ENCODE measurements at places on chromosomes 2 and 18.

DNA sequence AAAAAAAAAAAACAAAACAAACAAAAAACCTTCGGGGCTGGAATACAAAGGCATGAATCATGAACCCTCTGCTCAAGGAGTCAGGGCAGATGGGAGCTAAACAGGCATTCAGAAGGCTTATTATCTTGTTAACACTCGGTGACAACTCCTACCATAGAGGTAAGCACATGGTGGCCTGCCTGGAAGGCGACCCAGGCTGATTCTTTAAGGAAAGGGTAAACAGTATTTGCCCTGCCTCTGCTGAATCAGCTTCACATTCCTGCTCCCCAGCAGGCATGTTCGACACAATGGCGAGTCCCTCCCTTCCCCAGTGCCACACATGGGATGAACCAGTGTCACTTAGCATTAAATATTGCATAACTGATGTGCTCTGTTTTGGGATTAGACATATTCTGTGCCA is 191.9 kb downstream of the ARL4C start:
- DNase-seq, result no peak

- DNase-seq, result no peak
These were observed 72.2 kb downstream of the XRCC5 start for GRCh38 chr2:216181351-216181750.

DNA sequence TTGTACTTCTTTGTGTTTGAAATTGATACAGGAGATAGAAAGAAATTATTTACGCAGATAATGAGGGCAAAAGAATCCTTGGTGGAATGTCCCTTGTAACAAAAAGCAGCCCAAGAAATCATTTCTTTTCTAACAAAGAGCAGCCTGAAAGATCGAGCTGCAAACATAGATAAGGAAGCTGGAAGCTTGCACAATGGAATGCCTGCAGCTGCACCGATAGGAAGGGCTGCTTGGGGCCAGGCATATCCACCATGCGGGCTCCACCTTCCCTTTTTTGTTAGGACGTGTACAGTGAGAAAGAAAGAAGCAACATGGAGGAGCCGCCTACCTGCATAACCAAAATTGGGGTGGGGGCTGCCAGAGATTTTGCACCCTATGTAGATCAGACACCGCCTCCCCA is 568.7 kb downstream of the METTL4 start:
- no peak for DNase-seq

- DNase-seq, result no peak
These were observed 86.9 kb upstream of the RBBP8 start for GRCh38 chr18:22846088-22846683.

DNA sequence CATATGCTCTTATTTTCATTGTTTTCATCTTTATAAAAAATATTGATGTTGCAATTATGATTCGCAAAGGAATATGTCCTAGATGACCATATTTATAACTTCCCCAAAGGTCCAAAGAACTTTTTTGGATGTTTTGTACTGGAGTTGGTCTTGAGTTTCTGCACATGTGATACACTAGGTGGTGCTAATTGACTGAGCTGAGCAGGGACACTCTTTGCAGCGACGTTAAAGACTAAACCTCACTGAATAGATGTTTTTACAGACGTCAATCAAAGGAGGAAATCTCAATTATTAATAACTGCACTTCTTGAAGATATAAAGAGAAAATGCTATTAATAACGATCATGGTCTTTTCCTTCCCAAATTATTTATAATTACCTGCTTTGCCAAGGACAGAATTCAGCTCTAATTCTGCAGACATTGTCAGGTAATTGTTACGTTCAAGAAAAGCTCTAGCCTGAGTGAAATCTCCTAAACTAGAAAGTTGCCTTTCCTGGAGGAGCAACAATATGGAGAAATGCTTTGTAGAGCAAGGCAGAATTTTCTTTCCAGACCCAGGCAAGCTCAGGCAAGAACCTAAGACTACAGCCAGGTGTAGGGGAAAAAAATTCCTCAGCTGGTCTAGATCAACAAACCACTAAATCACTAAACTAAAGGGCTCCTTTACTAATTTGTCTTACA is 119.3 kb upstream of the RBBP8 start:
- no peak for DNase-seq

GRCh38 chr2:40466935-40467572 is 15.2 kb upstream of the SLC8A1 start:
- DNase-seq, result no peak

- no peak for DNase-seq
These were observed 226.6 kb downstream of the MEIS1 start for GRCh38 chr2:66661253-66662173.

DNA sequence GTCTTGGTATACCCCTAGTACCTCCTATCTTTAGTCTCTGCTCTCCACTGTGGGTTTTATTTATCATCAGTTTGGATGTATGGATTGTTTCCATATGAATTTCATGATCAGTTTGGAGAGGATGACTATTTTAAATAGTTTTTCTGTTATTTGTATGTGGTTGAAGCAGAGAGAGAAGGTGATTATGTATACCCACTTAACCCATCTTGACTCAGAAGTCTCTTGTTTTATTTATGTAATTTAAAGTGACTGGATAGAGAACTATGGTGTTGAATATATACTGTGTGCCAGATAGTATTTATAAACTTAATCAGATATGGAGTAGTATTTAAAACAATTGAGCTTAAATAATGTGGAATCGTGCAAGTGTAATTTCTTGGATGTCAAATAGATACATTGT is 39.9 kb downstream of the SMAD4 start:
- DNase-seq, result no peak

DNA sequence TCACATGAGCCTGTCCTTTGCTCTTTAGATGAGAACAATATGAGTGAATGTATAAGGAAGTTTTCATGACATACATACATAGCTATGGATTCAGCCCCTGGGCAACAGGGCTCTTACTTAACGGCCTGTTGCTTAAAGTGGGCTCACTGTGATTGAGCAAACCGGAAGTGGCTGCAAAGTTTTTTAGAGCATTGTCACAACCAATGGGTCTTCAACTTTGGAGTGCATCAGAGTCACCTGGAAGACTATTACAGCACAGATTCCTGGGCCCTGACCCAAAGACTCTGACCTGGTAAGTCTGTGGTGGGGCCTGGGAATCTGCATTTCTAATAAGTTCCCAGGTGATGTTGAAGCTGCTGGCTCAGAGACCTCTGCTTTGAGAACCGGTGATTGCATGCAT is 106.3 kb upstream of the SEC11C start:
- no peak for DNase-seq

GRCh38 chr2:75607400-75607798 is 39.2 kb upstream of the MRPL19 start:
- DNase-seq, result no peak

GRCh38 chr2:104866883-104867812 is 13.2 kb downstream of the POU3F3 start:
- DNase-seq, result no peak

DNA sequence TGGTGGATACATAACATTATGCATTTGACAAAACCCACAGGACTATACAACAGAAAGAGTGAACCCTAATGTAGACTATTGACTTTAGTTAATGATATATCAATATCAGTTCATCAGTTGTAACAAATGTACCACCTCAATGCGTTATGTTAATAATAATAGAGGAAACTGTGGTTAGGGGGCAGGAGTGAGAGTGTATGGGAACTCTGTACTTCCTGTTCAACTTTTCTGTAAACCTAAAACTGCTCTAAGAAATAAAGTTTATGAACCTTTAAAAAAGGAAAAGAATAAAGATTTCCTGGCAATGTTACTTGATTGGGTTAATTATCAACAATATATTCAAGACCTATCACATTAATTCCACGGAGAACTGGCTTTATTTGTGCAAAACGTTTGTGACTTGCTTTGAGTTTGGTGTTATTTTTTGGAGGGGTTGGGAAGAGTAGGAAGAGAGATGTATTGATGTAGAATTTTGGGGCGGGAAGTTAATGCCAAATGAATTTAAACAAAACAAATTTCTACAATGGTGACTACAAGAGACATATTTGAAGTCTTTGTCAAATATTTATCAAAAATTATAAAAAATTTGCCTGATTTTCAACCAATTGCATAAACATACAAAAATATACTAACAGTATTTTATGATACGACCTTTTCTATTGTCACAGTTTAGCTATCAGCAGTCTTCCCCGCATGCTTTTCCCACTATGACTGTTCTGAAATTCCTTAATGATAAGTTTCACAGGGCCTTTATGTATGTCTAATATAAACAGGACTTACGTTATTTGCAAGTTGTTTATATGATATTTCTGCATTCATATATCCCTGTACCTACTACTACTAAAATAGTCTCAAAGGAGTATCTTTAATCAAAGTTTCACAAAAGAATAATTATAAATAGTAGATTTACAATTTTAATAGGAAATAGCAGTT is 2.1 kb upstream of the RTN4 start:
- DNase-seq, result no peak

DNA sequence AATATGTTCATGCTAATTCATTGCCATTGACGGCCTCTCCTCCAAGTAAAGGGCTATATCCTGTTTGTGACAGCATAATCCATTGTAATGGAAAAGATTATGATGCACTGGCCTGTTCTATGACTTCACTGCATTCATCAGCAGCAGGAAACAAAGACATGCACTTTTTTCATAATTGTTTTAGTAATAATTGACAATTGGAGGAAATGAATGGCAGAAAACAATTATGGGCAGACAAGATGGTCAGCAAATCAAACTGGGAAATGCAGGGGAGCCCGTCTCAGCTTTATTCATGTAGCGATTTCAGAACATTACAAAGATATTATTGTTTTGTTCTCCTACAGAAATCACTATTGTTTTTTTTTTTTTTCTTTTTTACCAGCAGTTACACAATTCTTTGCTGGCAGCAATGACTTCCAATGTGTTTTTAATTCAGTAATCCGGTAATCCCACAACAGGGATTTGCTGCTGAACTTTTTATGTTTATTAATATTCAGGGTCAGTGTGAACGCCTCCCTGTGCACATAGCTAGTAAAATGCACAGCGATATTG is 33.8 kb upstream of the RASGRP3 start:
- DNase-seq, result no peak

DNA sequence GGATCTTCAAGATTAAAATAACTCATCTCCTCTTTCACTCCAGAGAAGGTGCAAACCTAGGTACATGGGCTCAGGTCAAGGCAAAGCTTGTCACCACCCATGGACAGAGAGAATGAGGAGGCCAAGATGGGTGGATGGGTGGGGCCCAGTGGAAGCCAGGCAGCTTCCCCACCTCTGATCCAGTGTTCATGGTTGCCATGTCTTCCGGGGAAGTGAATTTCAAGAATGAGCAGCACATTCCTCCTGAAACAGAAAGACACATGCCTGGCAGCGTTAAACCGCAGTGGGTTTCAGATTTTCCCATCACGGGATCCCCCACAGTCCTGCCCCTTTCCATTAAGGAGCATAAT is 301.7 kb downstream of the EIPR1 start:
- no peak for DNase-seq

- DNase-seq, result no peak
These were observed 1.2 kb downstream of the PTPN4 start for GRCh38 chr2:119760956-119761275.

- DNase-seq, result no peak
These were observed 1.3 kb upstream of the KCMF1 start for GRCh38 chr2:84969511-84970209.

- DNase-seq, result no peak
These were observed 313.7 kb downstream of the CYP26B1 start for GRCh38 chr2:71833855-71834560.

GRCh38 chr18:48360376-48361021 is 48.7 kb downstream of the ZBTB7C start:
- DNase-seq, result no peak

- no peak for DNase-seq
These were observed 86.8 kb downstream of the SPRED2 start for GRCh38 chr2:65345631-65346030.

GRCh38 chr2:133817680-133818566 is 249.7 kb upstream of the NCKAP5 start:
- no peak for DNase-seq

DNA sequence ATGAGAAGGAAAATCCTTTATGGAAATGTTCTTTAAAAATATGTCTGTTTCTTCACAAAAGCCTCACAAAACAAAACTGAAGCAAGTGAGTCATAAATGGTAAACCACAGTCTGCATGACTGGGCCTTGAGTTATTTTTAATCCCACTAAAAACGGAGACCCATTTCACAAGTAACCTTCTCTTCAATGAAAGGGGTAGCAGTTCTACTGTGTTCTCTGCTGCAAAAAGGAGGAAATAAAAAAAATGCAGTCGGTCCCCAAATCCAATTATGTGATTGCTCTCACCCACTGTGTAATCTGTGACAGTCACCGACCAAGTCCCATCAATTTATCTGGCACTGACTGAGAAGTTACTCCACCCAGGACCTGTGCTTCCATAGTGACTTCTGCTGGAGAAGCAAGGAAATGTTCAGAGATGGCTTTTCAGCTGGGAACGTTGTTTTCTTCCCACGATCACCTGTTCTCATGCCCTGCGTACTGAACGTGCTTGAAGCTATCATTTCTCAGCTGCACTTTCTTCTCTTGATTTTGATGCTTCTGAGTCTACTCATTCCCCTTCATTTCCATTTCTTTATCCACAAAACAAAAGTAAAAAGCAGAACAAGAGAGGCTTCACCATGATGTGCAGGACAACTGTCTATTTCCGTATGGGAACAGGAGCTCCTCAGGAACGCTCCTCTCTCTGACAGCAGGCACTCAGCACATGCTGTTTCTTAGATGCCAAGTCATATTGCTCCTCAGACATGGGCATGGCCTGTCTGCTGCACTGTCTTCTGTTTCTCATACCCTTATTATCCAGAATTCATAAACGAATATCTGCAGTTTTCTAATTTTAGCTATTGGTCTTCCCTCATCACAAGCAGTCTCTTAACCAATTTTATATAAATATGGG is 80.0 kb upstream of the TMEM200C start:
- no peak for DNase-seq

GRCh38 chr2:108855194-108855593 is 68.6 kb downstream of the CCDC138 start:
- no peak for DNase-seq

GRCh38 chr2:237182422-237183123 is 96.9 kb downstream of the COPS8 start:
- no peak for DNase-seq

- no peak for DNase-seq
These were observed 220.9 kb upstream of the REV1 start for GRCh38 chr2:99710721-99711120.

DNA sequence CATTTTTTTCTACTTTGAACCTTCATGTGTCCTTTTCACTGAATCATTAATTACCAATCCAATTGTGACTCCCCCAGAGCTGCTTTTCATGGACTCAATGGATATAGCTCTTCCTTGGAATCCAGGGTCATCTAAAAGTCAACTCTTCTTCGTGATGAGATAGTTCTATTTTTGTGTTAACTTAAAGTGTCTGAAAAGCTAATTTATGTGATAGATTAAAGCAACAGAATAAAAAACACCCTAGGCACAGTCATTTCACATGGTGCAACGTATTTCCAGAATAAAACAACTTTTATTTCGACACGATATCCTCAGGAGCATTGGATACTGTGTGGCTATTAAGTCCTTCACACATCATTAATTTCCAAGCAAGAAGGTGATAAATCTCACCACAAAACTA is 250.6 kb upstream of the SPHKAP start:
- DNase-seq, result no peak

- no peak for DNase-seq
These were observed 796.6 kb downstream of the ERBB4 start for GRCh38 chr2:211741966-211742365.

DNA sequence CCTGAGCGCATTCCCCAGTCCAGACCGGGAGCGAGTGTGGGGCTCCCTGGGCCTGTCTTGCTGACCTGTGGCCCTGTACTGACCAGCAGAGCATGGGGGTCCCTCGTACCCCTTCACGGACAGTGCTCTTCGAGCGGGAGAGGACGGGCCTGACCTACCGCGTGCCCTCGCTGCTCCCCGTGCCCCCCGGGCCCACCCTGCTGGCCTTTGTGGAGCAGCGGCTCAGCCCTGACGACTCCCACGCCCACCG is 5.3 kb downstream of the NEU4 start:
- DNase-seq, result no peak
